NCI-H2081 treated with DMSO at 0.1 percent for 48 hours (cell line): ENCODE measurements at places on chromosomes 1 and 21.

GRCh38 chr1:177411381-177411780, 240.6 kb downstream of the BRINP2 start:
- DNase-seq: no peak

DNA sequence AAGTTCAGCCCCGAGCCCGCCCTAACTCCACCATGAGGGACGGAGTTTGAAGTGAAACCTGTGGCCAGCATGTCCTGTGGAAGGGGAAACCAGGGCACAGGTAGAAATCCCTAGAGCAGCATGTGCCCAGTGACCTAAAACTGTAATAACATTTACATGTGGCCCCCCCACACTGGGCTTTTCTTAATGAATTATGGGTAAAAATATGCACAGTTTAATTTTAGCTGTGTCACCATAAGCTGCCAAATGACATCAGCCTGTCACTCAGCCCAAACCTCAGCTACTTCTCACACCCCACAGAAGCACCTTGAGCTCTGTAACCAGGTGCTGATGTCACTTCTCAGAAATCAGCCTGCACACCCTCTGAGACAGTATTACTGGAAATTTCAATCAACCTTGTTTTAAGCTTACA, 50.0 kb upstream of the SLC19A1 start:
- DNase-seq: no peak

- no peak for DNase-seq
These were observed 16.7 kb upstream of the ACBD3 start for GRCh38 chr1:226203240-226203639.

DNA sequence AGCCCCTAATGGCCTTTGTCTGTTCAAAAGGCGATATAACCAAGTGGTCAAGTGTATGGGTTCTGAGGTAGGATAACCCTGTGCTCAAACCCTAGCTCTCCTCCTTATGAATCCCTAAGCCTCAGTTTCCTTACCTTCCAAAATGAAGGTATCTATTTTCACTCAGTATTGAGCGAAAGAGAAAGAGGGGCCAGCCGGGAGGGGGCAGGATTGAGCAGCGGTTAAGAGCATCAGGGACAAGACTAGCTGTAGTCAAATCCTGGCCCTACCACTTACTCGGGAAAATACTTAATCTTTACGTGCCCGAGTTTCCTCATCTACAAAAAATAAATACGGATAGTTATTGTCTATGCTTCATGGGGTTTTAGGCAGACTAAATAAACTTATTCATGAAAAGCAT, 25.7 kb downstream of the LY9 start:
- no peak for DNase-seq

GRCh38 chr1:71296551-71297134, 215.8 kb upstream of the ZRANB2 start:
- DNase-seq: no peak

GRCh38 chr1:230502306-230502705, 76.2 kb upstream of the PGBD5 start:
- DNase-seq: no peak

- no peak for DNase-seq
These were observed 7.9 kb upstream of the CLDN14 start for GRCh38 chr21:36487641-36488307.

DNA sequence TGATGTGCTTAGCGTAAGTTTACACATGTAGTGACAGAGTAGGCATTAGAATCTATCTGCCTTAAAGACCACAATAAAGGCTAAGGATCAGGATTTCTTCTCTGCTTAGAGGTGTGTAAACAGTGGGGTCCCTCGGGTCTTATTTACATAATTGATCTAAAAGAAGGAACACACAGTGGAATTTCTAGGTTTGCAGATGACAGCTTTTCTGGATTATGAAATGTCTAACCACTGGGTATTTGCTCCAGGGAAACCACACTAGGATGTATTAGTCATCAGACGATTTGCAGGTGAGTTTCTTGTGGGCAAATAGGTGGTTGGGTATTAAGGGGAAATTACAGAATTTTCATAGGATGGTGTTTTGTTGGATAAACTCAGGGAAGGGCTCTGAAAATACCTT, 5.8 kb downstream of the LRRC8D start:
- DNase-seq: no peak

DNA sequence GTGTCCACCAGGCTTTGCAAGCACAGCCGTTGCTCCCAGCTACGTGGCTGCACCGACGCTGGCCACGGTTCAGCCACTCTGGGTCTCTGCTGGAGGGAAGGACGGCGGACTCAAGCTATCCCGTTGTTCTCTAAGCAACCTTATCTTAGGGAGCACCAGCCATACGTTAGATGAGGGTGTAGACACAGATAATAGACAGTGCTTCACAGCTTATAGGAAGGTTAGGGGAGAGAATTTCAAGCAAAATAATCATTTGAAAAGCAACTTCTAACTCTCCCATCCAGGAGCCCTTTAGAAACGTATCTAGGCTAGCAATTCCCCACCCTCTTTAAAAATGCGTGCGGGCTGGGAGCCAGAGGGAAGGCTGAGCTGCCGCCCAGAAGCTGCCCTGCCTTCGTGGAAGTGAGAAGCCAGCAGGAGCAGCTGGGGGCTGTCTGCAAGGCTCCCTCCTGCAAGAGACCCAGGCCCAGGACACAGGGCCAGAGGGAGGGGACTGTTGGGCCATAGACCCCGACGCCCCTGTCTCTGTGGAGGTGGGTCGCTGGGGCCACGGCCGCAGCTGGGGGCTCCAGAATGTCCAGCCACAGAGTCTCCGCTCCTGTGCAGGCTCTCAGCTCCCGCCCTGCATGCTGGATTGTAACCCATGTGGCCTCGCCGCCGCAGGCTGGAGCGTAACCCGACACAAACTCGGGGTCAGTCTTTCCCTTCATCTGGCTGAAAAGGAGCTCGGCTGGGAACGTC, 31.2 kb upstream of the COL6A2 start:
- no peak for DNase-seq

DNA sequence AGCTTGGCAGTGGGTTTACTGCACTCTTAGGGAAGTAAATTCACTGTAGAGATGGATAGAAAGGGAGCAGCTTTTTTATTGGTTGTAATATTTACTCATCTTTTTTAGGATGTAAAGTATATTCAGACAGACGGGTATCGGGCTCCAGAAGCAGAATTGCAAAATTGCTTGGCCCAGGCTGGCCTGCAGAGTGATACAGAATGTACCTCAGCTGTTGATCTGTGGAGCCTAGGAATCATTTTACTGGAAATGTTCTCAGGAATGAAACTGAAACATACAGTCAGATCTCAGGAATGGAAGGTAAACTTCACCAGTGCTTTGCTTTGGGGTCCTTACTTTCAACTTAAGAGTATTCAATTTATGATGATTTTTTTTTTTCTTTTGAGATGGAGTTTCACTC, 3.2 kb downstream of the UHMK1 start:
- DNase-seq: no peak

- peak; percentile 25 for DNase-seq
These were observed 642 bp downstream of the MLLT11 start for GRCh38 chr1:151060657-151061421.

- no peak for DNase-seq
These were observed 65.3 kb downstream of the SRSF11 start for GRCh38 chr1:70286453-70286852.

- DNase-seq: no peak
These were observed 14.2 kb upstream of the NEGR1 start for GRCh38 chr1:72296501-72296900.

GRCh38 chr1:234774971-234775370, 165.0 kb upstream of the IRF2BP2 start:
- DNase-seq: no peak

GRCh38 chr1:47840393-47841190, 156.6 kb downstream of the TRABD2B start:
- no peak for DNase-seq

GRCh38 chr21:26140164-26140579, 30.4 kb downstream of the APP start:
- DNase-seq: no peak

GRCh38 chr1:45647248-45648021, 23.6 kb upstream of the CCDC17 start:
- DNase-seq: no peak

GRCh38 chr1:38476111-38476849, 383.3 kb downstream of the RRAGC start:
- no peak for DNase-seq

DNA sequence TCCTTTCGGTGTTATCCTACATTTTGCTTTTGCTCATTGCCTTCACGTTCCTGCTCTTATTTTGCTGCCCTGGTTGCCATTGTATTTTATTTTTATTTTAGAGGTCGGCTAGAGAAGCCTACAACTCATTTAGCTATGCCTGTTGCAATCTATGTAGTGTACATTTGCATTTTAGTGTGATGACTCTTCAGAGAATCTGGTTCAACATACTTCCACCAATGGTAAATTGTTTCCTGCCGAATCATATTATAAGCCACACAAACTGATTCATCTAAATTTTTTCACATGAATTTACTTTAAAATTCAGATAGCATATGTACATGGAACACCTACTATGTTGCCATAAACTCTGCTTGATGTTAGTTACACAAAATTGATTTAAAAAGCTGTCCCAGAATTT, 1596.9 kb downstream of the PLA2G4A start:
- DNase-seq: no peak

GRCh38 chr21:34598931-34599400, 15.9 kb downstream of the RCAN1 start:
- no peak for DNase-seq

- no peak for DNase-seq
These were observed 52.1 kb downstream of the CD34 start for GRCh38 chr1:207858806-207859205.
